ENCODE measurements at places on chromosomes 16 and 17.

- no peak for DNase-seq
Measured at GRCh38 chr16:19108409-19109287, 5.1 kb upstream of the ITPRIPL2 start.

GRCh38 chr17:39551879-39552278, 55.8 kb downstream of the NEUROD2 start:
- no peak for DNase-seq

- DNase-seq: no peak
Measured at GRCh38 chr16:21603928-21604327, 4.6 kb downstream of the METTL9 start.

- no peak for DNase-seq
Measured at GRCh38 chr17:4956493-4957061, 5.7 kb downstream of the ENO3 start.

- DNase-seq: no peak
Measured at GRCh38 chr16:2792940-2793339, 5.3 kb upstream of the PRSS41 start.

DNA sequence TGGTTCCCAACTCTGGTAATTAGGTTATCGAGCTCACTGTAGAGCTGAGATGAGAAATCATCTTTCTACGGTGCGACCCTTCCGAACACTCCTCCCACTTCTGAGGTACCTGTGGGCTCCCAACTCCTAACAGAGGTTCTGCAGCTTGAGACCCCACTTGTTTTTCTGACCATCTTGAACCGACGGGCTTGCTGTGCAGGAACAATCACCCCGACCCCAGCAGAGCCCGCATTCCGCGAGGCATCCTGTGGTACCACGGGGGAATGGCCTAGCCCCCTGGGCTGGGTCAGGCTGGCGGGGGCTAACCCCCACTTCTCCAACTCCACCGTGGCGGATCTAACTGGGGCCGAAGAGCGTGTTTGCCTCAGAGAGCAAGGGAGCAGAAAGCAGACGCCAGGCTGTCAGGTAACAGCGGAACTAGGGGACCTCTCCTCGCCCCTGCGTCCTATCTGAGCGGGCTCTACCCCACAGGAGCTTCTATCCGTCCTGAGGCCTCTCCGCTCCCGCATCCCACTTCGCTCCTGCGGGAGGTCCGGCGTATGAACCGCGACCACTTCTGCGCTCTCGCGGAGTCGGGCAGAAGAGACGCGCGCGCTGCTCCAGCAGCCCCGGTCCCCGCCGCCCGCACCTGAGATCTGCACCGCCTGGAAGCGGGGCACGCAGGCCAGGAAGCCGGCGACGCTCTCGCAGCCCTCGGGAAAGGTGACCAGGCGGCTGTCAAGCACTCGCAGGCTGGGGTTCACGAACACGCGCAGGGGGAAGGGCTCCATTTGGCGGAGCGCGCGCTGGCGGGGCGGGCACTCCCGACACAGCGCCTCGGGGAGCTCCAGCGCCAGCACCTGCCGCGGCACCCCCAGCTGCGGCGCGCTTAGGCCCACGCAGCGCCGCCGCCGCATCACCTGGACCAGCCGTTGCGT, 761 bp downstream of the PDF start:
- no peak for DNase-seq
